Activated naive CD4-positive, alpha-beta T cell treated with anti-CD3 and anti-CD28 coated beads, Interleukin-2, amount 10 ng/mL, durations not matched to agents 7 days and 5 days (primary cell): ENCODE measurements at places on chromosomes 12 and 14.
A peak's percentile ranks its signal among the peaks of the same experiment; 100 is the strongest.

GRCh38 chr14:75989134-75989533 is 3.6 kb downstream of the IFT43 start:
- DNase-seq = no peak

- no peak for DNase-seq
These were observed 204.4 kb downstream of the TMX1 start for GRCh38 chr14:51444353-51445000.

GRCh38 chr12:92063641-92064040 is 82.0 kb downstream of the BTG1 start:
- no peak for DNase-seq

DNA sequence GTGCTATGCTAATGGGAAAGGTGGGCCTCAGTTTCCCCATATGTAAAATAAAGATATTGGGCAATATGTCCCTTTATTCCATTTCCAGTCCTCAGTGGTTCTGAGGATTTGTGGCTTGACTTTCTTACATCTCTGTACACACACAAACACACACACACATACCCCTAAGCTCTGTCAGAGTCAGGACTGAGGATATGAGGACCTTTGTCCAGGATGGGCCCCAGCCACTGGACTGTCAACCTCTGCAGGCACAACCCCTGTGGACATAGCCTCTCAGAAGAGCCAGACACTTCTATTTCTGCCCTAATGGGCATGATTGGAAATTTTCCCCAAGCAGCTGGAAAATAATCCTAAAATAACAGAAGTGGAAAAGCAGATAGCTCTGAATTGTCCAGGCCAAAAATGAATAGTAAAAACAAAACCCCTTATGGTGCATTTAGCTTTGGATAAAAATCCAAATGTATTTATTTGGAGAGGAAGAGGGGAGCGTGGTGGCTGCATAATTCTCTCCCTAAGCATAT is 50.2 kb downstream of the RIN3 start:
- no peak for DNase-seq

DNA sequence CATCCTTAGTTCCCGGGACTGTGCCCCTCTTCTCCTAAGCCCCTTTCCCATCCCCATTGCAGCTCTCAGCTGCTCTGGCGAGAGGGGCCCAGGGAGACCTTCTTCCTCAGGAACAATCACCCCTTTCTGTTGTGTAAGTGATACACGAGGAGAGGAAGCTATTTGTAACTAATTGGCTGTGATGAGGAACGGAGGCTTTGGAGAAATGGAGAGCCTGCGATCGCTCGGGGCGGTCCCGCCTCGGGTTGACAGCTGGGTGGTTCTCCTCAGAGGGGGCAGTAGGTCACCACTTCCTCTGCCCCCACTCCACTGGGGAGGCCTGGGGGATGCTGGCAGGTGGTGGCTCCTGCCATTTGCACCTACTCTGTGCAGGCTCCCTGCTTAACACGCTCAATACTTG is 6.6 kb upstream of the PGF start:
- no peak for DNase-seq

DNA sequence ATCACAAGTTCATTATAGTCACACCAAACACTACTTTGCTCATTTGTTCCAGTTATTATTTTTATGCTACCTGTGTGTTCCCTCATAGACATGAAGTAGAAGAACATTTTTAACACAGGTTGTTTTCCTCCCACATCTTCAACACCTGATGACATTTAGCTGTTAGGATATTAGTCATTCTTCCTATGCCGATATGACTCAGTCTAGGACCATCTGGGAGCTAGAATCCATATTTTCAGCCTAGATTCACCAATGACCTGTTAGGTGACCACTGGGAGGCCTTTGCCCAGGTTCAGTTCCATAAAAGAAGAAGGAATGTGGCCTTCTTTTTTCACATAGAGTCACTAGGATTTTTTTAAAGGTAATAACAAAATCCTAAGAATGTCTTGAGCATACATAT is 222.8 kb downstream of the C12orf42 start:
- DNase-seq = no peak

DNA sequence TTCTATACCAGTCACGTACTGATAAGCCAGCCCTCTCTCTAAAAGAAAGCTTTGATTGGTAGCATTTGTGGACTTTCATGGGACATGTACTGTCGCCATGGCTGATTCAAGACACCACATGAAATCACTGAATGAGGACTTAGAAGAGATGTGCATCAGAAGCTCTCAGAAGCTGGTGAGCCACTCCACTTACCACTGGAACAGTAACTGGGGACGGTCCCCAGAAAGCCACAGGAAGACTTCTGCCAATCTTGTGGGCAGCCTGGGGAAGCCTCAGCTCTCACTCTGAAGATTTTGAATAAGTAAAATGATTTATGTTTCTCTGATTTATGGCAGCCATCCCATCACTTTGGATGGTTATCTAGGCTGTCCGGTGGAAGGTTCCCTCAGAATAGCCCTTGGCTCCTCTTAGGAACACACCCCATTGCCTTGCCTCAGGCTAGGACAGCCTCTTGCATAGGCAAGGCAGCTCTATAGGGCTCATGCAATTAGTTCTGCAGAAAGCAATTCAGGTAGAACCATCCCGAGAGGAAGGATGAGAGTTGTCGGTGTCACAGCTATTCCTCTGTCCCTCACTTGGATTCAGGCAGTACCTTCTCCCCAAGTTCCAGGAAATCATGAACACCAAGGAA is 9.8 kb downstream of the DHRS1 start:
- peak; percentile 60 for DNase-seq

- DNase-seq = no peak
These were observed 185.1 kb downstream of the ETNK1 start for GRCh38 chr12:22810036-22810435.

DNA sequence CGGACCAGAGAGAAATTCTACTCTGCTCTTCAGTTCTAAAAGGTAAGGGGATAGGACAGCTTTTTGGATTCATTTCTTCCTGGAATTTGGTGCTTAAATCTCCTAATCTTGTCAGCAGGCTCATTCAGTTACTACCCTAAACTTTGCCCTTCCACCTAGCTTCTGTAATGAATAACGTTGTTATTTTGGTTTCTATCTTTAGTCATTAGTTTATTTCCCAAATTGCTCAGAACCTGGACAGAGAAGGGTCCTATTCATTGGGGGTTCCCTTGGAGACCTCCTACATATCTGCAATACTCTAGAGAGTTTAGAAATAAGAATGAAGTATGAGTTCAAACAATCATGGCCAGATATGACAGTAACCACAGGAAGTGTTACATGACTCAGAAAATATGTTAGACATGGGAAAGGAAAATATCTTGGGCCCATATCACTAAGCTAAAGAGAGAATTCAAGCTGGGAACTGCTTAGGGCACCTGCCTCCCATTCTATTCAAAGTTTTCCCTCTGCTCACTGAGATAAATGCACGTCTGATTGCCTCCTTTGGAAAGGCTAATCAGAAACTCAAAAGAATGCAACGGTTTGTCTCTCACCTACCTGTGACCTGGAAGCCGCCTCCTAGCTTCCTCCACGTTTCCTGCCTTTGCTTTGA is 87.9 kb downstream of the GAS2L3 start:
- no peak for DNase-seq

GRCh38 chr12:20646239-20646827 is 48.8 kb upstream of the SLCO1C1 start:
- no peak for DNase-seq
